ENCODE measurements at places on chromosomes 5 and 9.

- no peak for DNase-seq
Measured at GRCh38 chr5:30147976-30148375, 1045.5 kb upstream of the CDH6 start.

- no peak for DNase-seq
Measured at GRCh38 chr5:125874717-125875116, 548.5 kb upstream of the GRAMD2B start.

- DNase-seq = no peak
Measured at GRCh38 chr5:1017691-1018455, 9.3 kb downstream of the NKD2 start.

DNA sequence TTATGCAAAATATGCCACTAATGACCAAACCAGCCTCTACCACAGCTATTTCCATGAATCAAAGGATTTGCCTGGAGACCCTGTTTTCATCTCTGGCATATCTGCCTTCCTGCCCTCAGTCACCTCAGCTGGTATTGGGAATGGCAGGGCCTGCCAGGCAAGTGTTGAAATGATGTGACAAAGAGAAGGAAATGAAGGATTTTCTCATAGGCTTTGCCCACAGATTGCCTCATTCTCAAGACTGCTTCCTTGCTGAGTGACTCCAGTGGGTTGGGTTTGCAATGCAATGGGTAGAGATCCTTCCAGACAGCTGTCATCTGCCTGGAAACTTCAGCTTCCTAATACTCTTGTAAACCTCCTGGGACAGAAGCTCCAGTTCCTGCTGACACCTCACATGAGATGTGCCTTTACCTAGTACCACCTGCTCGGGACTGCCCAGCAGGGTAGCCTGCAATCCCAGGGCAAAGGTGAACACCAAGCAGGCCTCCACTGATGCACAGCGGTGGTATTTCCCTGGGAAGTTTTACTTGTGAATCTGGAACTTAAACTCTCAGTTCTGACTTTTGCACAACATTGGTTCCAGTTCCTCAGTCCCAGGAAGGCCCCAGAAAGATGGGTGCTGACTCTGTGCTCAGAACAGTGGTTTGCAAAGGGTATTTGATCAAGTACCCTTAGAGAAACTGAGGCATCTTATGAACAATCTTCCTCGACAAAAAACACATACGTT is 64.8 kb upstream of the SLC1A1 start:
- no peak for DNase-seq

DNA sequence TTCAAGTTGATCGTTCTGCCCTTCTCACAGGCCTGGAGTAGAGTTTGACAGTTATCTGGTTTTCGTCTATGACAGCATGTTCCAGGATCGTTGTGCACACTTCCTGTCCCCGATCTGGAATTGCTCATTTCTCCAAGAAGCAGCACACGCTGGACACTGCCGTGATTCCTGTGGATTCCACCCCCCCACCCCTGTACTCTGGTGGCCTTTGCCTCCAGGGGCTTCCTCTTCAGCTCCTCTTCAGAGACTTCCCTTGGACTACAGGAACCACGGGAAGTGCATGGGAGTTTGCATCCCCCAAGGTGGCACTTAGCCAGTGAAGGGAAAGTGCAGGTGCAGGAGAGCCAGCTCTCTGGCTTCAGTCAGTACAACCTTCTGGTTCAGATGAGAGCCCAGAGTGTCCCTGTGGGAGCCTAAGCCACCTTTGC is 160.7 kb downstream of the CACNA1B start:
- no peak for DNase-seq

- DNase-seq = no peak
Measured at GRCh38 chr9:18554244-18554643, 80.3 kb downstream of the ADAMTSL1 start.

DNA sequence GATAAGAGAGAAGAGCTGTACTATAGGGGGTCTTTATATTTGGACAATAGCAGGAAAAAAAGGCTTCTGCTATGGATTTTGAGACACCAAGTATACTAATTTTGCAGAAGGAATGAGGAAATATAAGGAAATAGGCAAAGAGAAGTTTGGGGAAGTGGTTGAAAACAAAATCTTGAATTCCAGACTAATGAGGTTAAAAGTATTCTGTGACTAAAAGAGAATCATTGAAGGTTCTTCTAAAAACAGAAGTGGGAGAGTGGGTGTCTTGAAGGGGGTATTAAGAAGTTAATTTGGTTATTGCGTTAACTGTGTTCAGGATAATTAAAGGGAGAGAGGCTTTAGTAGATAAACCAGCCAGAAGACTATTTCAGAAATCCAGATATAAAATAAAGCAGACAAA is 148.7 kb downstream of the RFK start:
- no peak for DNase-seq

- DNase-seq = no peak
Measured at GRCh38 chr5:3277590-3278196, 317.9 kb upstream of the IRX1 start.

DNA sequence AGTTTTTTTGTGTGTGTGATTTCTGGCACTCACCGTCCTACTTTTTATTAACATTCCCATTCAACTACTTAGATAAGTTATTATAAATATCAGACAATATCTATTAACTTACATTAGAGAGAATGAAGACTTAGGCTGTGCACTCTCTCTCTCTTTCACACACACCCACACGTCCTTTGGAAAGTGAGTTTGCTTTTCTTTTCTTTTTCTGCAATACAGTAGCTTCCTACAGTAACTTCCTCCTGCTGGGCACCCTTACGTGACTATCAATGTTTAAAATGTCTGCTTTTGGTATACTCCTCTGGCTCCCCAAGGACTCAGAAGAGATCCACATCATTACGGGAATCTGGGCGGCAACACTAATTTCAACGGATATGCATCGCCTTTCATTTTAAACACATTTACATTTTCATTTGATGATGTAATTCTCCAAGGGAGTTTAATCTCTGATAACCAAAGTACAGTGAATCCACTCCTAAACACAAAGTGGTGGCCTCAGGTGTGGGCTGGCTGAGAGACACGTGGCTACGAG is 179.5 kb downstream of the MAPKAP1 start:
- no peak for DNase-seq

GRCh38 chr9:16653491-16654399 is 216.7 kb downstream of the BNC2 start:
- DNase-seq = no peak

- no peak for DNase-seq
Measured at GRCh38 chr5:133398646-133399101, 213.7 kb downstream of the FSTL4 start.

- no peak for DNase-seq
Measured at GRCh38 chr5:151597749-151598148, 6.6 kb upstream of the FAT2 start.

- DNase-seq = no peak
Measured at GRCh38 chr9:98310752-98311392, 55.4 kb upstream of the TBC1D2 start.

DNA sequence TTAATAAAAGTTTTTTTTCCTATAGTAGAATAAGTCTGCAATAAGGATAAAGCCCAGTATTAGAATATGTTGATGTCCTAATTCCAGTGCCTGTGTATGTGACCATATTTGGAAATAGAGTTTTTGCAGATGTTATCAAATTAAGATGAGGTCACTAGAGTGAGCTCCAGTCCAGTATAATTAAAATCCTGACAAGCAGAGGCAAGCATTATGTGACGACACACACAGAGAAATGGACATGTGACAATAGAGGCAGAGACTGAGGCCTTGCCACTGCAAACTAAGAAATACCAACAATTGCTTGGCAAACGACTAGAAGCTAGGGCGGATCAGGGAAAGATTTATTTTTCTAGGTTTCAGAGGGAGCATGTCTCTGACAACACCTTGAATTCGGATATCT is 216.4 kb upstream of the CYLC2 start:
- DNase-seq = no peak

GRCh38 chr9:74173284-74173683 is 323.9 kb upstream of the RORB start:
- no peak for DNase-seq

- DNase-seq = no peak
Measured at GRCh38 chr5:151070449-151070848, 10.4 kb downstream of the TNIP1 start.

DNA sequence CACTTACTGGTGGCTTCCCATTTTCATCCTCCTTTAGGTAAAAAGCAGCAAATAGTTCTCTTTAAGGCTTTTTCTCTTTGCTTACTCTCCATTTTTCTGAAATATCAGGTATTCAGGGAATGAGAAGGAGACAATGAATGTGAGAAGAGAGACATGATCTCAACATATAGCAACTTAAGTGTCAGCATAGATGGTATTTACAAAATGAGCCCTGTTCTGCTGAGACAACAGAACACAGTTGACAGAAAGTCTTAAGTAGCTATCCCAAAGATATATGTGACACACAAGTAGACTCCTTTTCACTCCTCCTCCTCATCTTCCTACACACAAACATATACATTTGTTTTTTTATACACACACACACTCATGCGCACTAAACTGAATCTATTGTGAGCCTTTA is 649.3 kb upstream of the WWC1 start:
- no peak for DNase-seq

DNA sequence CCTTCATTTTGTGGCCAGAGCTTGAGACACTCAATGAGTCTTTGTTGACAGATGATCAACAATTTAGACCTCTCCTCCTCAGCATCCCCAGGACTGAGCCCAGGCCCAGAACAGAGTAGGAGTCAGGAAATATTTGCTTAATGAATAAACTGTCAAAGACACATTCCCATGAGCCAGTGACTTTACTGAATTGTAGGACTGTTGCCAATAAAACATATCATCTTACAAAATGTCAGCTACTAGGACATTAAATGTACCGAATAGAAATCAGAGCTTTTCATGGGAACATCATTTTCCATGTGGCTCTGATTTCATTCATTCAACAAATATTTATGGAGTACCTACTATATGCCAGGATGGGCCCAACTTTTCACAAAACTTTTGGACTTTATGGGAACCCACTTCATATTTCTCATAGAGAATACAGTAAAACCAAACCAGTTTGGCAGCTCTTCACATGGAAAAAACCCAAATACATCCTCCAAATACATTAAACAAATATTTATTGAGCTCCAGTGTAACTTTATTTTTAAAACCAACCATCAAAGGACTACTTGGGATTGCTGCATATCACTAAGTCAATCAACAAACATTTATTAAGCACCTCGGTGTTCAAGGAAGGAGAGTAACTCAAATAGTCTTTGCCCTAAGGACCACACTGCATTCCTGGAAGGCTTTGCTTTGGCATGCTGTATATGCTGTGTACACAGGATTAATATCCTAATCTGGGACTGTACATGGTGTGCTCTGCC is 11.4 kb downstream of the VDAC1 start:
- DNase-seq = no peak

GRCh38 chr9:122265149-122265915 is 650 bp downstream of the MRRF start:
- DNase-seq = peak; percentile 4

- DNase-seq = peak; percentile 49
Measured at GRCh38 chr9:112037281-112038016, 137.6 kb downstream of the SUSD1 start.

DNA sequence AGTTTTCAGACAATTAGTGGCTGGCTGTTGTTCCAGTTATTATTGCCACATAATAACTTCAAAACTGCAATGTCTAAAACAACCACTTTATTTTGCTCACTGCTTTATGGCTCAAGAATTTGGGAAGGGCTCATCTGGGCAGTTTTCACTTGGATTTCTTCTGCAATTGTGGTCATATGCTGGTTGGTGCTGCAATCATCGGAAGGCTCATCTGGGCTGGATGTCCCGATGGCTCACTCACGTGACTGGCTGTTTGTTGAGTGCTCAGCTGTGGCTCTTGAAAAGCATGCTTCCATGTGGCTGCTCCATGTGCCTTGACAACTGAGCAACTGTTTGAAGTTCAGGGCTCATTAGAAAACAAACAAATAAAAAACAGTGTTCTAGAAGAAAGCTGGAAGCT is 1032.5 kb downstream of the DTWD2 start:
- DNase-seq = no peak

DNA sequence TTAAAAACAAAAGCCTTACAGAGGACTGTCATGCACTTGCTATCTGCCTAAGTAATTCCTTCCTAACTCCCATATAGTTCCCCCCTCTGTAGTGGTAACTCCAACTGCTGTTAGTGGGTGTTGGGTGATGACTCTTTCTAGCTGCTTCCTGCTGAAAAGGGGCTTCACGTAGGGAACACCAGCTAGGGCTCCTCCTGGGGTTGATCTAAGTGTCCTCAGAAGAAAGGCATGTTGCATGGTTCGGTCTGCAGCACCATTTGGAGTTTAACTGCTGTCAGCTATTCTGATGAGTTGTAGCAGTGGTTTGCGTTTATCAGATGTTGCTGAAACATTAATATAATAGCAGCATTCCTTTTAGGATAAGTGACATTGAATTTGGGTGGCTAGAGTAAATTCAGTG is 281.9 kb upstream of the TUSC1 start:
- DNase-seq = no peak

DNA sequence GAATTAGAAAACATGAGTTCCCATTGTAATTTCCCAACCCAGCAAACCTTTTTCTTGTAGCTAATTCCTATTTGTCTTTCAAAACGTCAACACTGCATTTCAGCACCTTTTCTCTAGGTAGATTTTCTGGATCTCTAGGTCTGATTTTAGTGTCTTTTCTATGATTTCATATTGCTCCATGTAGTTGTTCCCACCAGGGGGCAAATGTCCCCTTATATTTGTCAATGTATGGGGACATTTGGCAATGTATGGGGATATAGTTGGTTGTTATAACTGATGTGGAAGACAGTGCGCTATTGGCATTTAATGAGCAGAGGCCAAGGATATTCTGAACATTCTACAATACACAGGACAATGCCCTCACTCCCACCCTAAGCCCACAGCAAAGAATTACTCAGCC is 273.9 kb upstream of the ADRA1B start:
- no peak for DNase-seq

DNA sequence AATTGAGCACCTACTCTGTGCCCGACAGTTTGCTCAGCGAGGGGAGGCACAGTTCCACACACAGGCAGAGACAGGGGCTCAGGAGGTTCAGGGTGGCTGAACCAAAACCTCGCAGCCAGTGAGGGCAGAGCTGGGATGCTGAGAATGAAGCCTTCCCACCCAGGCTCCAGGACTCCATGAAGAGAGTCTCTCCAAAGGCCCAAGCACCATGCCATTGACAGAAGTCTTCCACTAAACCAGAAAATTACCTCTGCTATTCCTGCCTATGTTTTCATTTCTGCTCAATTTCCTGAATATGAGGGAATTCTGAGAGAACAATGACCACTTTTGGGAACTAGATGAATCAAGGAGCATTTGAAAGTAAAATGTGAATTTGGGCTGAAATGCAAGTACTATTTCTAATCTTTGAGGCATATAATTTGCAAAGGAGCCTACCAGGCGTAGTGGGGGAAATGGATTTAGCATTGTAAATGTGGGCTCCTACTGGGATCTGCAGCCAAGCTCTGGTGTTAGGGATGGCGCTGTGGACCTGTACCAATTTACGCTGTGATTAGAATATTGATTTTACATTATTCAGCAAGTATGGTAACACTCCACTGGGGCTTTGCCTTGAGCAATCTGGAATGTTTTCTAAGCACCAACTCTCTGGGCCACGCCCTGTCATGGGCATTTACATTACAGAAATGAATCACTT is 91.9 kb downstream of the DRD1 start:
- DNase-seq = no peak

DNA sequence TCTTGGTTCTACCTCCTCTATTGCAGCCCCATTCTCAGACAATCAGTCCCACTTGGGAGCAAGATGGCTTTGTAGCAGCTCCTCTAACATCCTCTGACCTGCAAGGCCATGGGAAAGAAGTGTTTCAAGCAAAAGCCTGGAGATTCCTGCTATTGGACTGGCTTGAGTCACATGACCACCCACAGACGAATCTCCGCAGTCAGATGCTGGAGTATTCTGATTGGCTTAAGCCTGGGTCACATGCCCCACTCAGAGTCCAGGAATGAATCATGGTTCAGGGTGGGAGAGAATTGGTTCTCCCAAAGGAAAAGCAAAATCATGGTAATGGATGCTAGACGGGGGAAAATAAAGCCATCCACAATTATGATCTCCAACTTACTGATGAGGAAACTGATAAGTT is 22.6 kb upstream of the LMX1B start:
- DNase-seq = no peak
